ENCODE measurements at places on chromosomes 12 and 14.

GRCh38 chr14:39765676-39766075 is 333.4 kb upstream of the FBXO33 start:
- DNase-seq = no peak

GRCh38 chr14:104734991-104735779 is 11.2 kb downstream of the ADSS1 start:
- DNase-seq = no peak

DNA sequence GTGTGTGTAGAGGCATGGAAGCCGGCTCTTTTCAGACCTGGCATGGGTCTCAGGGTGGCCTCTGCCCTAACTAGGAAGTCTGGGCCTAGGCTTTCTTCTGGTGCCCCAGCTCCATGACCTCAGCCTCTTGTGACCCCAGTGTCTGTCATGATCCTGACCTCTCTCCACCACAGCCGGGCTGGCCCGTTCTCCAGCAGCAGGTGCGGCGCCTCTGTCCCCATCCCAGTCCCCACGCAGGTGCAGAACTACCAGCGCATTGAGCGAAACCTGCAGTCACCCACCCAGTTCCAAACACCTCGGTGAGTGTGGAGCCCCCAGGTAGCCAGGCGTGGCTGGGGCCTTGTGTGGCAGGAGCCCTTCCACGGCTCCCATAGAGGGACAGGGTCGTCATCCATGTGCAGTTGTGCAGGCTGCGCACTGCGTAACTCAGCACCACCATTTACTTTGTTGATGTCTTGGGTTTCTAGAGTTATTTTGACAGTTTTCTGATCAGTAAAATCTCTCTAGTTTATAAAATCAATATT is 14.8 kb upstream of the PUS1 start:
- DNase-seq = no peak

DNA sequence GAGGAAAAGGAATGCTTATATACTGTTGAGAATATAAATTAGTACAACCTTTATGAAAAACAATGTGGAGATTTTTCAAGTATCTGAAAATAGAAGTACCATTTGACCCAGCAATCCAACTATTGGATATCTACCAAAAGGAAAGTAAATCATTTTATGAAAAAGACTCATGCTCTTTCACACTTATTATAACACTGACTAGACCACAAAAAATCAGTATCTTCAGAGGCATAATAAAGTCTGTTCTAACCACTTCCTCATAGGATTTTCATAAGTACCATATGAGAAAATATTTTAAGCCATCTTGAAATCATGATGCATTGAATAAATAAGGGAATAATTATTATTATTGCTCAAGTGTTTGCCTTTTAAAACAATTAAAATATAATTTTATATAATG is 90.8 kb downstream of the SLCO1B1 start:
- DNase-seq = no peak

DNA sequence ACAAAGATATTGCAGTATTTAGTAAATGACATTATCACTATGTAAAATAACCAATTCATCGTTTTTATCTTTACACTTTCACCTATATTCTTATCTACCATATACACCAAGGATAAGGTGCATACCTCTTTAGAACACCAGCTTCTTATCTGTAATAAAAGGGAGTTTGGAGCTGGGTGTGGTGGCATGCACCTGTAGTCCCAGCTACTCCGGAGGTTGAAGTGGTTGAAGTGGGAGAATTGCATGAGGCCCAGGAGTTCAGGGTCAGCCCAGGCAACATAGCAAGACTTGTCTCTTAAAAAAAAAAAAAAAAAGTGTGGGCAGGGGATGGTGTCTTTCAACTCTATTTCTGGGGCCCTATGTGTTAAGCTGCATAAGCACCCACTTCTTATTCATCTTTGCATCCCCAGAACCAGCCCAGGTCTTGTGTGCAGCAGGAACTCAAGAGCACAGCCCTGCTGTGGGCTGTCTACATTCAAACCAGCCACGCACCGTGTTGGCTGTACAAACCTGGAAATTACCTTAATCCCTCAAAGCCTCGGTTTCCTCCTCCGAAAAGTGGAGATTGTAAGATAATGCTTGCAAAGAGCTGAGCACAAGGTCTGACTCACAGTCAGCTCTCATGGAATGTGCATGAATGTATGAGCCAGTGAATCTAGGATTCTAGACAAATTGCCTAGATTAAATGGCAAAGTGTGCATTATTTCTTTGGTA is 256.6 kb upstream of the FOXN3 start:
- DNase-seq = no peak

GRCh38 chr14:79749065-79749464 is 462.2 kb downstream of the DIO2 start:
- DNase-seq = no peak

- no peak for DNase-seq
These were observed 60.4 kb downstream of the MAP4K5 start for GRCh38 chr14:50471838-50472465.

DNA sequence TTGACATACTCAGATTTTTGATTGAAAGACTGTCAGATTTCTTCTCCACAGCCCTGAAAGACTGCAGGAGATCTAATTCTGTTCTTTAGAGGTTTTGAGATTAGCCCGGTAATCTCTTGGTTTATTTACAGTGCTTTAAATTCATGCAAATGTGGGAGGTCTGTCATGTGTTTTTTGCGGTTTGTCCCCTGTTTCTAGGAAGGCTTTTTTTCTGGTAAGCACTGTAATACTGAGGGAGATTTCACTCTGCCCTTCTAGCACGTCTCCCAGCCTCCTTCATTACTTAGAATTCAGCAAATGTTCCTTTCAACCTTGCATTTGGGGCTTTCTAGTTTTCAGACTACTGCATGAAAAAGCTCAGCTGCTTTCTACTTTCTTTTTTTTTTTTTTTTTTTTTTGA is 31.1 kb downstream of the GPHN start:
- no peak for DNase-seq

DNA sequence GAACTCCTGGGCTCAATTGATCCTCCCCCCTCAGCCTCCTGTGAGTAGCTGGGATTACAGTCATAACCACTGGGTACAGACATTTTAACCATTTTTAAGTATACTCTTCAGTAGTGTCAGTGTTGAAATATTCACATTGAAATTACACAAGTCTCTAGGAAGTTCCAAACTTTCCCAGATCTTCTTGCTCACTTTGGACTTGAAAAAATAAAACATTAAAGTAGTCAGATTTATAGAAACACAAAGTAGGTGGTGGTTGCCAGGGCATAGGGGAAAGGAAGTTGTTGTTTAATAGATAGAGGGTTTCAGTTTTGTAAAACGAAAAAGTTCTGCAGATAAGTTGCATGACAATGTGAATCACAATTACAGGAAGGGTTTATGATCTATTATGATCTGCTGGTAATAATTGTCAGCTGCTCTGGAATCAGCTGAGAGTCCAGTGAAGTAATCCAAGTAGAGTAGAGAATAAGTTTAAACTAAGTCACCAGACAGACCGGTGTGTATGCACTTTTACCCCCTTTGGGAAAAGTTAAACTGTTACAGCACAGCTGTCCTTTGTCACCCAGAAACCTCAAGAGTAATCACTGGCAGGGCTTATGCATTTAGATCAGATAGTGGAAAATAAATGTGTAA is 27.4 kb downstream of the PCNX1 start:
- no peak for DNase-seq

- no peak for DNase-seq
These were observed 1131.0 kb downstream of the BCL11B start for GRCh38 chr14:98140862-98141530.

DNA sequence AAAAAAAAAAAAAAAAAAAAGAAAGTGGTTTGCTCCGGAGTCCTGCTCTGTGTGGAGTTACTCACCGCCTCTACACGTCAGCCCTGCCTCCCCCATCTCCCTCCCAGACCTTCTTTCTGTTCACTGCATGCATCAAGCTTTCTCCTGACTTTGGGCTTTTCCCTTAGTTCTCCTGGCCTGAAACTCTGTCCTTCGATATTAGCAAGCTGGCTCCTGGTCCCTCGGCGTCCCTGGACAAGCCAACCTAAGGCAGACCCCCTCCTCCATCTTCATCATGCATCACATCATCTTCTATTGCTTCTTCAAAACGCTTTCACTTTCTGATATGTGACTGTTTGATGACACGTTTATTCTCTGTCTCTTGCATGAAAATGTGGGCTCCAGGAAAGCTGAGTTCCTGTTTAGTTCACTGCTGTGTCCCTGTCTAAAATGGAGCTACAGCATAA is 40.6 kb downstream of the SLC15A4 start:
- peak; percentile 16 for DNase-seq

GRCh38 chr12:79643821-79644220 is 46.9 kb downstream of the PAWR start:
- no peak for DNase-seq

DNA sequence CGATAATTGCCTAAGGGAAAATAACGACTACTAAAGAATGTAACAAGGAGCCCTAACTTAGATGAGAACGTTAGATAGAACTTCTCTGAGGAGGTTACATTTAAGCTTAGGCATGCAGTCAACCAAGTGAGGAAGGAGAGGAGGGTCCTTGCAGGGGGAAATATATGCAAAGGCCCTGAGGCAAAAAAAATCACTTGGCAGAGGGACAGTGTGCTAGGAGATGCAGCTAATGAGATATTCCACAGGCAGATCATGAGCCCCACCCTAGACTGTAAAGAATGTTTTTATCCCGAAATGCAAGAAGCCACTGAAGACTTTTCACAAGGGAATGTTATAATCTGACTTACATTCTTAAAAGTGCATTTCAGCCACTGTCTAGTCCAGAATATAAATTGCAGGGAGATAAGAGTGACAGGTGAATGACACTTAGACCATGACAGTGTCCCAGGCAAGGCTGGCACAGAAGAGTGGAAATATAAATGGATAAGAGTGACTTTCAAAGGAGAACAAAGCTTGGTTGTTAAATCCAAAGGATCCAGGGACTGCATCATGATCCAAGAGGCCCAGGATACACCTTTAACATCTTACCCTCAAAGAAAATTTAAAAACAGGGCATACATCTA is 61.0 kb downstream of the PPM1H start:
- no peak for DNase-seq

DNA sequence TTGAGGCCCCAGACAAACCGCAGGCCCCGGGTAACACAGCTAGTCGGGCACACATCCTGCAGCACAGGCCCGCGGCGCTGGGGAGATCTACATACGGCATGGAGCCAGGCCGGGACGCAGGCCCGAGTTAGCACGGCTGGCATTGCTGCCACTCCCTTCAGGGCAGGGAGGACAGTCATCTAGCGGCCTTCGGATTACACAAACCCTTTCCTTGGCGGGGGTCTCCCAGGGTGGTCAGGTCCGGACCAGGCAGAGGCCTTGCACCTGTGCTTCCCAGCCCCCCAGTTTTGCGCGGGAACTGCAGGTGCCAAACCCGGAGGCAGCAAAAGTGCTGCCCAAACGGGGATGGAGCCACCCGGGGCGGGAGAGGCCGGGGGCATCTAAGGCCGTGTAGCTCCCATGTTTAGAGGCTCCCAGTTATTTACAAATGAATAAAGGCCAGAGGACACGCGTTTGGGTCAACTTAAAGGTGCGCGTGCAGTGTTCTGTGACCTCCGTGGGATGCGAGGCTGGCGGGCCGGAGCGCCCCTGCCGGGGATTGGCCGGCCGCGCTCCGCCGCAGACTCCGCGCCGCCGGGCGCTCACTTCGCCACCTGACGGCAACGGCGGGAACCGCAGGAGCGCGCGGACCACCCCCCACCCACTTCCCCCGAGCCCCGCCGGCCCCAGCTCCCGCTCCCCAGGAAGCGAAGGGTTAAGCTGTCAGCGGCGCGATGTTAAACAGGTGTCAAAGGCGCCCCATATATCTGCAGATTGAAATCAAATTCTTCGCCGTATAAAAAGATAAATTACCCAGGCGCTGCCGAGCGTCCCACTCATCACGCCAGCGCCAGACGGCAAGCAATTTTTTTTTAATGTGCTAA is 18.1 kb downstream of the VSX2 start:
- DNase-seq = peak; percentile 23

DNA sequence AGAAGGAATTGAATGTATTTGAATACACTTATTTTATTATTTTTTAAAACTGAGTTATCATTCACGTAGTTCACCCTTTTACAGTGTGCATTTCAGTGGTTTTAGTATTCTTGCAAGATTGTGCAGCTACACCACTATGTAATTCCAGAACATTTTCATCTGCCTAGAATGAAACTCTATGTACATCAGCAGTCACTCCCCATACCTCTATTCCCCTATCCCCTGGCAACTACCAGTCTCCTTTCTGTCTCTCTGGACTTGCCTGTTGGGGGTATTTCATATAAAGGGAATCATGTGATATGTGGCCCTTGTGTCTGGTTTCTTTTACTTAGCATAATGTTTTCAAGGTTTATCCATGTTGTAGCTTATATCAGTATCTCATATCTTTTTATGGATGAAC is 96.8 kb downstream of the BORCS5 start:
- DNase-seq = no peak

DNA sequence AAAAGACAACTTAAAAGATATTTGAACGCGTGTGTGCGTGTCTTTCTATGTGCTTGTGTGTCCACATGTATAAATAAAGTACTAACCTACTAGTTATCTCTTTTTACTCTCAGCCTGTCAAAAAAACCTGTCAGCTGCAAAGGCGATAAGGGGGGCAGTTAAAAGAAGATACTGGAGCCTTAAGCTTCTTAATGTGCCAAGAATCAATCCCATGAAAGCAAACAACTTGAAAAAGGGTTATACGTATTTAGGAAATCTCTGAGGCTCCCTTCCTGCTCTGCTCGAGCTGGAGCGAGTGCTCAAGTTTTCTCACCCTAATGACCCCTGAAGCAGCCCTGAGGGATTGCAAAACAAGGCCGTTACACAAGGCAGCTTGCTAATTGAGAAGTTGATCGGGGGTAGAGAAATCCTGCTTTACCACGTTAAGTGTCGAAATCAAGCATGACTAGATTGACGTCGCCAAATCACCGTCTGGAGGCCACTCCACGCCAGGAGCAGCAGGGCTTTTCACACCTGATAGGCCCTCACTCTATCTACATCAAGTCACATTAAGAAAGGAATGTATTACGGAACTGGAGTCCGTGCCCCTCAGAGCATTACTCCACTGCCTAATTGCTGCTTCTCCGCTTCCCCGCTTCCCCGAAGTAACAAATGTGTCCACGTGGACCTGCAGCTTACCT is 32.4 kb downstream of the LMO3 start:
- no peak for DNase-seq

GRCh38 chr14:98834119-98834518 is 437.9 kb downstream of the BCL11B start:
- DNase-seq = no peak

DNA sequence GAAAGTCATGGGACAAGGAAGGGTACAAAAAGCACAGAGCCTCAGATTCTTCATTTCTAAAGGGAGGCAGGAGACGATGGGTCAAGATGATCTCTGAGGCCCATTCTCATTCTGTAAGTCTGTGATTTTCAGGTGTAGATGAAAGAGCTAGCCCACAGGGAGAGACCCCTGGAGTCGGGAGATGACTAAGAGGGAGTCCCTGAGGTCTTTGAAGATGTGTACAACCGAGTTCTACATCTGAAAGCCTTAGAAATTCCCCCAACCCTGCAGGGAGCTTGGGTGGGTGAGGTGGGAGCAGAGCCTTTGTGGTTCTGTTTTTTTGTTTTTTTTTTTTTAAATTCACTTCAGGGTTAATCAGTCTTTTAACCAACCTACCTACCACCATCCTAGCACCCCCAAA is 3.1 kb downstream of the WNT10B start:
- no peak for DNase-seq

GRCh38 chr14:55761651-55762050 is 181.6 kb downstream of the KTN1 start:
- DNase-seq = no peak
